Pons (tissue), 1 donor: ENCODE measurements at places on chromosomes 16 and 17.
A peak's percentile ranks its signal among the peaks of the same experiment; 100 is the strongest.

GRCh38 chr17:67911059-67911782, 85.0 kb downstream of the C17orf58 start:
- no peak for DNase-seq

DNA sequence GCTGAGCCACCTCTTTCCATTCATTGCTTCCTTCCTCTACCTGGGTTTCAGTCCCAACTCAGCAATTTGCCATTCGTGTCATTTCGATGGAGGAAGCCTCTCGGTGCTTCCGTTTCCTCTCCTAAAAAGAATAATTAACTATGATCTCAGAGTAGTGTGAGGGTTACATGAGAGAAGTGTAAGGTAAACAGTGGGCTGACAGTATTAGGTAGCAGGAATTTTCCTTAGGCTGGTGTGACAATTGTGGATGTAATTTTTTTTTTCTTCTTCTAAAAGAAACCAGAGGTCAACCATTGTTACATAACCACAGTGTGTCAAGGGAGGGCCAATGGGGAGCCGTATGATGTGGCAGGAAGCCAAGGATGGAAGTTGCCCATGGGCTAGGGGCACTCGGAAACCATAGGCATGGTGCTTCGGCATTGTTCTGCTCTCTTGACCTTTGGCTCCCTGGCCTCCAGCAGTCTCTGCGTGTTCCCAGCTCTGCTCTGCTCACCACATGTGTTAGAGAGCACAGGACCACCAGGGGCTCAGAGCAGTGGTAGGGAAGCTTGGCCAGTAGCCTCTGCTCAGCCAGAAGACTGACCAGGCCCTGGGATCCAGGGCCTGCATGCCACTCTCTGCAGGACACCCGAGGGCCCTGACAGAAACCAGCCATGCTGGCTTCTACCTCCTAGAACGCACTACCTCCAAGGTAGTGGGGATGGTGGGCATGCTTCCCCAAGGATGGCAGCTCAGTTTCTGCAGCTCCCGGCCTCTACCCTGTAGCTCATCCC, 2.0 kb upstream of the TOP2A start:
- no peak for DNase-seq

DNA sequence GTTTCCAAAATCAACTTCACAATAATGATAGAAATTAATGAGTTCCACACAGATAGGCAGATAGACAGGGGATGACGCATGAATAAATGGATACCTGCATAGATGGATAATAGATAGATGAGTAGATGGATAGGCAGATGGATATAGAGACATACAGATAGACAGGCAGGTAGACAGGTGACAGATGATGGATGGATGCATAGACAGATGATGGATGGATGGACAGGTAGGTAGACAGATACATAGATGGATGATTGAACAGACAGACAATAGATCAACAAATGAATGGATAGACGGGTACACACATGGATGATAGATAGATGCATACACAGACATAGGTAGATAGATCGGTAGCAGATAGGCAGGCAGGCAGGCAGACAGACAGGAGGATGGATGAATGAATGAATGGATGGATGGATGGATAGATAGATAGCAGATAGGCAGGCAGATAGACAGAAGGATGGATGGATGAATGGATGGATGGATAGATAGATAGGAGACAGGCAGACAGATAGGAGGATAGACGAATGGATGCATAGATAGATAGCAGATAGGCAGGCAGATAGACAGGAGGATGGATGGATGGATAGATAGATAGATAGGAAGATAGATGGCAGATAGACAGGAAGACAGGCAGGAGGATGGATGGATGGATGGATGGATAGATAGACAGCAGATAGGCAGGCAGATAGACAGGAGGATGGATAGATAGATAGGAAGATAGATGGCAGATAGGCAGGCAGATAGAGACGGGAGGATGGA, 142.5 kb downstream of the RBFOX3 start:
- no peak for DNase-seq

DNA sequence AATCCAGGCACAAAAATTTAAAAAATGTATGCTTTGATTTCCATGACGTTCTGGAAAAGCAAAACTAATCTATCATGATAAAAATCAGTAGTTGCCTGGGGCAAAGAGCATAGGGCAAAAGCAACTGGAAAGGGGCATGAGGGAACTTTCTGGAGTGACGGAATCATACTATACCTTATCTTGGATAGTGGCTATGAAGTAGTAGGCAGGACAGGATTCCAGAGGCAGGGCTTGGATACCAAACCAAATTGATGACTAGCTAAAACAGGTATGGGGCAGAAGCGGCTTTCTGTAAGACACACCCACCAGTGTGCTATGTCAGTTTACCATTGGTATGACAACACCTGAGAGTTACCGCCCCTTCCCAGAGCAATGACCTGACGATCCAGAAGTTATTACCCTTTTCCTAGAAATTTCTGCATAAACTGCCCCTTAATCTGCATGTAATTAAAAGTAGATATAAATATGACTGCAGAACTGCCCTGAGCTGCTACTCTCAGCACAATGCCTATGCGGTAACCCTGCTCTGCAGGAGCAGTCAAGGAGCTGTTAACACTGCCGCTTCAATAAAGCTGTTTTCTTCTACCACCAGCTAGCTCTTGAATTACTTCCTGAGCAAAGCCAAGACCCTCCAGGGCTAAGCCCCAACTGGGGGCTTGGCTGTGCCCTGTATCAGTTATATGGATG, 56.7 kb downstream of the CFDP1 start:
- DNase-seq = no peak

DNA sequence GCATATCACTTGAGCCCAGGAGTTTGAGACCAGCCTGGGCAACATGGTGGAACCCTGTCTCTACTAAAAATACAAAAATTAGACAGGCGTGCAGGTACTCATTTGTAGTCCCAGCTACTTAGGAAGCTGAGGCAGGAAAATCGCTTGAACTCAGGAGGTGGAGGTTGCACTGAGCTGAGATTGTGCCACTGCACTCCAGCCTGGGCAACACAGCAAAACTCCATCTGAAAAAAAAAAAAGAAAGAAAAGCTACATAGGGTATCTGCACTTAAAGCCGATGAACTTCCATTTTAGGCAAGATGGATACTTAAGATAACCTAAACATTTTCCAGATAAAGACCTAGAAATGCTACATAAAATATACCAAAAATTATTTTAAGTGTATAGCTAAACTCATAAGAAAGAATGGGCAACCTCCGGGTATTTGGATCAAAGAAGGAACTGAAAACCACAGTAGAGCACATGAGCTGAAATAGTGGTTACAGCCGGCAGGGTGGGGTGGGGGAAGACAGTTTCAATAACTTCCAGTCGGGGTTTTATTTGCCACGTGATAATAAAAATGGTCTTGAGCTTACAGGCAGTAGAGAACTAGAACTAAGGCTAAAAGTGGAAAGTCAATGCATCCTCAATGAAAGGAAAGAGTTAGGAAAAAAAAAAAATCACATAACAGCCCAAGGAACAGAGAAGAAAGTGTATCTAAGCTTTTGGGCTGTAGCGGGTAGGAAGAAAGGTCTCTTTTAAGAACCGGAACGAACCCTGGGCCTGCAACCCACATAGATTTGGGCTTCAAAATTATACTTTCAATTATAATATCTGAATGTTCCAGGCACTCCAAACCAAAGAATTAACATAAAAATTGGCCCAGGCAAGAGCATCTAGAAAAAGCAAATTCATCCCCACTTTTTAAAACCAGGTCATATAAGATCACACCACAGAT, 53.1 kb downstream of the CFDP1 start:
- peak; percentile 53 for DNase-seq

GRCh38 chr17:41707803-41708669, 4.1 kb upstream of the GAST start:
- no peak for DNase-seq

DNA sequence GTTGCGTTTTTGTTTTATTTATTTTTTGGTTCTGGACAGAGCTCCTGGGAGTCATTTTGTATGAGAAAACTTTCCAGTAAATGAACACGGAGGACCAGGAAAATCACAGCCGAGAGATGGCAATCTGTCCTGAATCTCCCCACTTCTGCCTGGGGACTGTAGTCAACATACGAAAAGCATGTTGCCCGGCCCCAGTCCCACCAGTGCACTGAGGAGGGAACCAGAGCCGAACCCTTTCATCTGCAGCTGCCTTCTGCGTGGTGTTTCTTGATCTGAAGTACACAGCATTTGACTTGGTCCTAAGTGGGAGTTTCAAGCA, 18.9 kb downstream of the SNX11 start:
- DNase-seq = no peak

- no peak for DNase-seq
Measured at GRCh38 chr16:46889942-46890300, 5.8 kb downstream of the GPT2 start.

GRCh38 chr17:21012736-21013135, 30.1 kb downstream of the USP22 start:
- no peak for DNase-seq

DNA sequence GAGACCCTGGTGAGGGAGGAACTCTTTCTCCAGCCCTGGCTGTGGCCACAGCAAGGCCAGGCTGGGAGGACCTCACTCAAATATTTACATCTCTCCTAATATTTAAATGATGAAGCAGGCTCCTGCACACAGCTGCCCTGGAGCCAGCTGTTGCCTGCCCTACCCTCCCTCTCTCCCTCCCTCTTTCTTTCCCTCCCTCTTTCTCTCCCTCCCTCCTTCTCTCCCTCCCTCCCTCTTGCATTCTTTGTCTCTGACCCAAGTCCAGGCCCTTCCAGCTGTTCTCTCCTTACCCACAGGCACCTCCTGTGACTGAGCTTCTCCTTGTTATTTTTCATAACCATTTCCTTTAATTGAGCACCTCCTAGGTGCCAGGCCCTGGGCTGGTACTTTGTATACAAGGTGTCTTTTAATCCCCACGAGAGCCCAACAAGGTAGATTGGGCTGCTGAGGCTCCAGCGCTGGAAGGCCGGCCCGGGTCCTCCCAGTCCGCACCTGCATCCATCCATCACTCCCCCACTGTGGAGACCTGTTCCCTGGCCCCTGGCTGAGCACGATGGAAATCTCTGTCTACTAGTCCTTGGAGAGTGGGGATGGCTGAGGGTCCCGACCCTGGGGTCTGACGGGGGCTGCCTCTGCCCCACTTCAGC, 242.3 kb downstream of the SEC14L1 start:
- no peak for DNase-seq

GRCh38 chr16:19945934-19946333, 61.3 kb upstream of the GPRC5B start:
- DNase-seq = no peak

DNA sequence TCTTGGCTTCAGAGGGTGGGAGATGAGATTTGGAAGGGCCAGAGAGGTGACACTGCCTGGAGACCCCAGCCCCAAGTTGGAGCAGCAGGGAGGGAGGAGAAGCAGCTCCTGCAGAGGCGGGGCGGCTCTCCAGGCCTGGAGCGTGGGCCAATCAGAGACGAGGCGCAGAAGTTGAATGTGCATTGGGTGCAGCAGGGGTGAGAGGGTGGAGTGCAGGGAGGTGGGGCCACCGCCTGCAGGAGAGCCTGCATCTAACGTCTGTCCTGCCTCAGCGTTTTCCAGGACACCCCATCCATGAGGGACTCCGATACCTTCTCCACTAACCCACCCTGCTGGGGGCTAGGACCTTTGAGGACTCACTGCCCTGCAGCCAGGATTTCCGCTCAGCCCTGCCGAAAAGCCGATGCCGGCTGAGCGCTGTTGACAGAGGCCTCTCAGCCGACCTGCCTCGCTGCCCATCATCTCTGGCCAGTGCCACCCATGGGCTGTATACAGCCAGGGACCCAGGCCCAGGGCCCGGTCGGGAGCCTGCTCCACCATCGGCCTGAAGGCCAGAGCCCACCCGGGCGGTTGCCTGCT, 146.2 kb downstream of the ENGASE start:
- no peak for DNase-seq

GRCh38 chr17:76345377-76345974, 8.2 kb downstream of the PRPSAP1 start:
- no peak for DNase-seq

- no peak for DNase-seq
Measured at GRCh38 chr17:77709594-77709993, 248.9 kb upstream of the TNRC6C start.

- DNase-seq = no peak
Measured at GRCh38 chr16:68013440-68013839, 2.3 kb downstream of the DPEP2NB start.

DNA sequence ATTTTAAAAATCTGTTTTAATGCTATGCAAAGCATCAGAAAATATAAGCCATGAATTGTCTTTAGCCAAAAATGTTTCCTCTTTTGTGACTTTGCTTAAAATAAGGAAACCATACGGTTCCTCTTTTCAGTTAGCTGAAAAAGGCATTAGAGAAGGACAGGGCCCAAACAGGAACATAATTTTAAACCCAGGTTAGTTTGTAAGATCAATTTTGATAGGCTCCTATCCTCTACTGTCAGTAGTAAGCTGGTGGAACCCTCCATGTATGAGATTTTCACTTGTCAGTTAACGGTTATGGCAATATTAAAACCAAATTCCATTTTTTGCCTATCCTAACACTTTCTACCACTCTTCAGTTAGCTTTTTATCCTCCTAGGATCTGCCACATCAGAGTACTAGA, 4.3 kb downstream of the EVI2B start:
- peak; percentile 64 for DNase-seq

DNA sequence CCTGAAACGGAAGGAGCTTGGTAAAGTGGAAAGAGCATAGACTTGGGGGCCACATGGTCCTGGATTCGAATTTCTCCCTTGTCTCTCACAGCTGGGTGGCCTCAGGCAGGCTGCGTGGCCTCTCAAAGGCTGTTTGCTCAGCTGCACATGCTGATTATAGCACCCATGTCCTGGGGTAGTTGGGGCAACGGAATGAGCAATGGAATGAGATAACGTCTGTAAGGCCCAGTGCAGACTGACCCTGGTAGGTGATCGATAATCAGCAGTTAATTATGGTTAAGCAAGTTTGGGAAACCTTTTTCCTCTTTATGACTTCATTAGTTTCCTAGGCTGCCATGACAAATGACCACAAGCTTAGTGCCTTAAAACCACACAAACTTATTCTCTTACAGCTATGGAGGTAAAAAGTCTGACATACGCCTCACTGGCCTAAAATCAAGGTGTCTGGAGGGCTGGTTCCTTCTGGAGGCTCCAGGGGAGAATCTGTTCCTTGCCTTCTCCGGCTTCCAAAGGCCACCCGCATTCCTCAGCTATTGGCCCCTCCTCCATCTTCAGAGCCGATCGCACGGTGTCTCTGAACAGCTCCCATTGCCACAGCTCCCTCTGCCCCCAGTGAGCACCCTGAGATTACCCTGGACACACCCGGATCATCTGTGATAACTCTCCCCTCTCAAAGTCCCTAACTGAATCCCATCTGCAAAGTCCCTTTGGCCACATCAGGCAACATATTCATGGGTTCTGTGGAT, 294.9 kb upstream of the FOXF1 start:
- DNase-seq = no peak
